Epithelial cell of prostate (primary cell): ENCODE measurements at places on chromosomes 13 and 19.

- DNase-seq: no peak
Observed at GRCh38 chr13:66128692-66129269, 1101.4 kb downstream of the PCDH9 start.

GRCh38 chr19:20359933-20360720 lies 193.1 kb downstream of the ZNF486 start:
- no peak for DNase-seq

GRCh38 chr19:54390942-54391577 lies 24.2 kb upstream of the TTYH1 start:
- no peak for DNase-seq

GRCh38 chr13:88436974-88437373 lies 765.8 kb downstream of the SLITRK5 start:
- no peak for DNase-seq

DNA sequence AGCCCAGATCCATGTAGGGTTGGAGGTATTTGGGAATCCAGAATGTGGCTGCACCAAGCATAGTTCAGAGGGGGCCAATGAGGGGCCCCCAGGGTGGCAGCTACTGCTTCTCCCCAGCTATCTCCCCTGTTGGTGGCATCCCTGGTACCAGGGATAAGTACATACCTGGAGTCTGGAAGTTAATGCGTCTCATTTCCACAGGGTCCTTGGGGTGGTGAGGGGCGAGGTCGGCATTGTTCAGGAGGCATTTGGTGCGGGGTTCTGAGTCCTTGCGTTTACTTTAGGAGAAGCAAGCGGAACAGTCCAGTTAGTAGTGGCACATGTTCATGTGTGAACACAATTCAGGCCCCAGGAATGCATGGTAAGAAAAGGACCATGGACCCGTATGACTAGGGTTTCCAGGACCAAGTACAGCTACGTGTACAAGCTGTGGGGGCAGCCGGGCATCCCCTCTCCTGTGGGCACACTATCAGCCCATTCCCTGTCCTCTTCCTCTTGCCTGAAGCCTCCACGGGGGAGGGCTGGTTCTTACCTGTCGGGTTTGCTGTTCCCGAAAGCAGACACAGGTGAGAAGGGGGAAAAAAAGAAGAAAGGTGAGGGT lies 122.3 kb downstream of the PTPRS start:
- no peak for DNase-seq

- no peak for DNase-seq
Observed at GRCh38 chr13:74077792-74078191, 56.4 kb downstream of the KLF12 start.

DNA sequence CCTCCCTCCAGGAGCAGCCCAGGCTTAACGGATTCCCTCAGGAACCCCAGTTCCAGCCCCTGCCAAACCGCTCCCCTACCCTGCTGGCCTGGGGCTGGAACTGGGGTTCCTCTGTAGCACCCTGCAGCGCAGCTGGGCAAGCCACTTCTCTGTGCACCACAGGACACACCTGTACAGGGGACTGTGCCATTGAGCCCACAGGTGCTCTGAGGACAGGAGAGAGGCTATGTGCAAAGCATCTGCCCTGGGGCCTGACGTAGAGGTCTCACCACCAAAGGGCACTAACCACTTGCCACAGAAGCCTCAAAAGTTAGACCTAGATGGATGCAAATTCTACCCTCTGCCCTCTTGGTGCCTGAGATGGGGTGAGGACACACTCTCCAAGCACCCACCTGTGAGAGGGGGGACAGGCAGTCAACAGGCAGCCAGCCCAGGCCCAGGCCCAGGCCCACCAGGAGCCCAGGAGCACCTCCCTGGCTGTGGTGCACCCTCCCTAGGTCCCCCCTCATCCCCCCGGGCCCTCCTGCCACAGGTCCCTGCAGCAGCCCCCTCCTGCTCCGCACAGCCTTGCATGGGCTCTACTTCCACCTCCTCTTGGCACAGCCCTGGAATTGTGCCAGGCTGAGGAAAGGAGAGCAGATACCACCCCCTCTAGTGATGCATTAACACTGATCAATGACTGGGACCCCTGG lies 27.6 kb upstream of the SLC35E1 start:
- no peak for DNase-seq

DNA sequence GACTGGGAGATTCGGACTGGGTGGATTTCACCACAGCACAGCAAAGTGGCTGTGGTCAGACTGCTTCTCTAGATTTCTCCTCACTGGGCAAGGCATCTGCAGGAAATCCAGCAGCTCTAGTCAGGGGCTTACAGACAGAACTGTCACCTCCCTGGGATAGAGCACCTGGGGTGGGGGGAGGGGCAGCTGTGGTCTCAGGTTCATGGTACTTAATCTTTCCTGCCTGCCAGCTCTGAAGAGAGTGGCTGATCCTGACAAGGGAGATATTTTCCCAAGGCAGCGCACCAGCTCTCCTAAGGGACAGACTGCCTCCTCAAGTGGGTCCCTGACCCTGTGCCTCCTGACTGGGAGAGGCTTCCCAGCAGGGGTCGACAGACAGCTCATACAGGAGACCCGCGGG lies 212.8 kb upstream of the KLF12 start:
- no peak for DNase-seq

DNA sequence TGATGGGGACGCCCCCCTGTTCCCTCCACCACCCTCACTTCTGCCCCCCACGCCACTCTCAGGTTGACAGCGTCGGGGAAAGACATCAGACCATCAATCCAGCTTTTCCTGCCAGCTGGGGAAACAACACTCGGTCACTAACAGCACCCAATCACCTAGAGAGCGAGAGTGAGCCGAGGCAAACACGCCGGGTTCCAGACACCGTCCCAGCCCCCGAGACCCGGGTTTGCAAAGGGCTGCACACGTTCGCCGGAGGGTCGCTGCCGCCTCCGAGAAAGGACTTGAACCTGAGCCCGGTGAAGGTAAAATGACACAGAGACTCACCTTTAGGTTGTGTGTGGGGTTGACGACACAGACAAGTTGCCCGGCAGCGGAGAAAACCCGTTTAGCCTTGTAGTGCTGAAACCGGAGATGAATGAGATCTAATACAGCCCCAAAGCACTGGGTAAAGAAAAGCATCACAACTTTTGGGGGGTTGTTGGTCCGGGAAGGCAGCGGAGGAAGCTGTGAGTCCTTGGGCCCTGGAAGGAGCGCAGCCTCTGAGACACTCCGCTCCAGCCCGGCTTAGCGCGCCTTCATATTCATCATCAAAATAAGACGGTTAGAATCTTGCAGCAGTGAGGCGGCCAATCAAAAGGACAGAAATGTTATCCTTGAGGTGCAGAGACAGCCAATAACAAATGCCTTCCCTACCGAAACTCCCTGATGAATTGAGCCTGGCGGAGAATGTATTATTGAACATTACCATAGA lies at the start of gene SIAH3:
SIAH3 (minus strand) TSS at position 583 of the 751 bp plus-strand sequence; CDS start at position 459, 124 bp downstream.
- DNase-seq: no peak

DNA sequence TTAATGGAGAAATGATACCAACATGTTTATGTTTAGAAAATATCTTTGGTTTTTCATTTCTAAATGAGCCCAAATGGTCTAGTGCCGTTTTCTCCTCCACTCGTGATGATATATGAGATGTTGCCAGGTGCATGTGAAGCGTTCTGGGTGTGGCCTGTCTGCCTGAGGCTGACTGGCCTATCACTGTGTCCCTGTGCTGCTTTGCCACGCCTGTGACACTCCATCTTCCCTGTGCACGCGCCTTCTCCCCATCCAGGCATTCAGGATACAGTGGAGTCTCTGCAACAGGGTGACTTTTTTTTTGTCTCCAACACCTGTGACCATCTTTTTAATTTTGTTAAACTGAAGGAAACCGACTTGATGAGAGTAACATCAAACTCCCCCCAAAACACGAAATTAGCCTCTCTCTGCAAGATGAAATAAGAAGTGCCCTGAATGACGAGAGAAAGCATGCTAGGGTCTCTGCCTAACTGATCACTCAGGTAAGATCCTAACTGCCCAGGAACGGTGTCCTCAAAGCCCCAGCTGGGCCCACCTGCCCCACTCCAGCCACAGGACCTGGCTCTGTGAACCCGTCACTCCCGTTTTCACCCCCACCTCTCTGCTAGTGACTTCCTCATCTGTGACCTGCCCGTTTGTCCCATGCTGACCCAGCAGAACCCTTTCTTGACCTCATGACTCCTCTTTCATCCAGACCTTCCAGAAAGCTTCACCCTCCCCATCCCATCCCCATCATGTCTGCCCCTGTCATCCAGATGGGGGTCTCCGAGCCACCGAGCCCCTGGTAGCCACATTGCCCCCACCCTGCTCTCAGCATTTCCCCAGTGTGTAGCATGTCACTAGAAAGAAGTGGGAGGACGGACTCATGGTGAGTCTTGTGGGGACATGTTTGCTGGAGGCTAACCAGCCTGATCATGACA lies 33.2 kb upstream of the TFDP1 start:
- no peak for DNase-seq

DNA sequence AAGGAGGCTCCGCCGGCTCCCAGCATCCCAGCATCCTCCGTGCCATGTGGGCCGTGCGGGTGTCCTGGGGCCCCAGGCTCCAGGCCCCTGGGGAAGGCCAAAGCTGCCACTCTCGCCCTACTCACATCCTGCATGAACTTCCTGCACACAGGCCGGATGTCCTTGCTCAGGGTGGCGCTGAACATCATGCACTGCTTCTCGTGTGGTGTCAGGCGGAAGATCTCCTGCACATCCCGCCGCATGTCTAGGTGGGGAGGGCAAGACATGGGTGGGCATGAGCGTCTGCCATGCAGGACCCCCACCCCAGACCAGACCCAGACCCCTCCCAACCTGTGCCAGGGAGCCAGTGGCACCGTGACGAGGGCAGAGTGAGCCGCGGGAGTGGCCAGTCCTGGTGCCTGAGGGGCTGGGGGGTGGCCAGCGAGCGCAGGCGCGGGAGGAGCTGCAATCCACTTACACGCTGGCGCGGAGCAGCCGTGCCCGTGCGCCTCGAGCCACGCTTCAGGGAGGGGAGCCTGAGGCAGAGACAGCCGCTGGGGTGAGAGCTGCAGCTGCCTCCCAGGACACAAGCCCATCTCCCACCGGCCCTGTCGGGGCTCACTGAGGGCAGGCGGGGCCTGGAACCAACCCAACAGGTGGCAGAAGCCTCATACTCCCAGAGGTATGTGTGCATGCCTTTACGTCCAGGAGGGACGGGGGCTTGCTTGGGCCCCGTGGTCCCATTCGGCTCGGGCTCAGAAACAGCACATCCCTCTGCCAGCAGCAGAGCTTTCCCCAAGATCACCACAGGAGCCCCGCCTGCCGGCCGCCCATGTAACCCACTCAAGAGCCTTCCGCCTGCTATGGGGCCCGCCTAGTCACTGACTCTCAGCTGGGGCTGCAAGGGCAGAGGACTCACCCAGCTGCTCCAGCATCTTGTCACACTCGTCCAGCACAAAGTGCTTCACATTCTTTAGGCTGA lies 8.8 kb downstream of the DDX39A start:
- DNase-seq: no peak
